Activated CD4-positive, alpha-beta T cell treated with anti-CD3 and anti-CD28 coated beads, Interleukin-2, amount 50 U/mL, for 4 hours (primary cell): ENCODE measurements at places on chromosomes 6 and 20.

DNA sequence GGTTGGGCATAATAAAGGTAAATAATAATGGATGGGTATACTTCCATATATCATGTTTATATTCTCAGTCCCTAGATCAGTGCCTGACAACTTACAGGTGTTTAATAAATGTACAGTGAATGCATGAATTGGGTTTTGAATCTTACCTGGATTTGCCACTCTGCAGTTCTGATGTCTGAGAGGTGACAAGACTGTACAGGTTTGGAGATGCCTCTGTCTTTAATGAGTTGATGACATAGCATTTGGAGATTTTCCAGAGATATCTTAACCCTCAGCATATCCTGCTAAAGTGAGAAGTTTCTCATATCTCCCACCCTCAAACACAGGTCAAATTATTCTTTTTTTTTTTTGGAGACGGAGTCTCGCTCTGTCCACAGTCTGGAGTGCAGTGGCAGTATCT, 2.2 kb downstream of the ANKS1A start:
- no peak for DNase-seq

DNA sequence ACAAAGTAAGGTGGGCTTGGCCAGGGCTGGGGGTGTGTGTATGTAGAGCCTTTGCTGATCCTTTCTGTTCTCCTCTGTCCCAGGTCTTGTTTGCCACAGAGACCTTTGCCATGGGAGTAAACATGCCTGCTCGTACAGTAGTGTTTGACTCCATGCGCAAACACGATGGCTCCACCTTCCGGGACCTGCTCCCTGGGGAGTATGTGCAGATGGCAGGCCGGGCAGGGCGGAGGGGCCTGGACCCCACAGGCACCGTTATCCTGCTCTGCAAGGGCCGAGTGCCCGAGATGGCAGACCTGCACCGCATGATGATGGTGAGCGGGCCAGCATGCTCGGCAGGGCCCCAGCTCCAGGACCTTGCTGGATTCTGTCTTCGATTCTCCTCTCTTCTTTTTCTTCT, 6.2 kb downstream of the DXO start:
- DNase-seq, result no peak

DNA sequence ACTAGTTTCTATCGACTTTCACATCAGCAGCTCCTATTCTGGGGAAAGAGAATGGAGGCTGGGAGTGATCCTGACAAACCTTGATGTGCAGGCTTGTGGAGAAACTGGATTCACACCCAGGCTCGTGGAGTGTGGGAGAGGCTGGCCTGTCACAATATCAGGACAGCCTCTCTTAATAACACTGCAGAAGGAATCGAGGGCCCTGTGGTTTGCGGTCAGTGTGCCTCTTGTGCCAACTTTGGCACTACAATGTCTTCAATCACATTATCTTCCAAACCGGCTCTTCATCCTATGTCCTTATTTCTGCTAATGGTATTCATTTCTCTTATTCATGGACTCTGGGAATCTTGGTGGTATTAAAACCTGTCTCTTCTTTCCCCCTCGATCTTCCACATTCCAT, 92.7 kb downstream of the PRL start:
- DNase-seq, result no peak

DNA sequence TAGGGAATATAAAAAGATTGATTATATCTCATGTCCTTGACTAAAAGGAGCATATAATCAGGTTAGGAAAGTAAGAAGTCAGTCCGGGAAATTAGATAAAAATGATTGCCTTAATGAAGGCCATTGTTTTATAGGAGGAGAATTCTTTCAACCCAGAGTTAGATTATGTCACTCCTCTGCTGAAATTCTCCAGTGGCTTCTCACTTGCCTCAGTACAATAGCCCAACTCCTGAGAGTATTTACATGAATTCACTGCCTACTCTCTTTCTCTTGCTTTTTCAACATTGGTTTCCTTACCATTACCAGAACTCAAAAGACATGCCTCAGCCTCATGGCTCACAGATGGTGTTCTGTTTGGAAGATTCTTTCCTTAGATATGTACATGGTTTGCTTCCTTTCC, 114.9 kb downstream of the EPHA7 start:
- DNase-seq, result no peak

- DNase-seq, result no peak
These were observed 13.8 kb upstream of the RNF8 start for GRCh38 chr6:37339741-37340638.

GRCh38 chr20:54474866-54475265, 527 bp upstream of the DOK5 start:
- DNase-seq, result no peak

- no peak for DNase-seq
These were observed 19.9 kb downstream of the DSP start for GRCh38 chr6:7561153-7561964.

DNA sequence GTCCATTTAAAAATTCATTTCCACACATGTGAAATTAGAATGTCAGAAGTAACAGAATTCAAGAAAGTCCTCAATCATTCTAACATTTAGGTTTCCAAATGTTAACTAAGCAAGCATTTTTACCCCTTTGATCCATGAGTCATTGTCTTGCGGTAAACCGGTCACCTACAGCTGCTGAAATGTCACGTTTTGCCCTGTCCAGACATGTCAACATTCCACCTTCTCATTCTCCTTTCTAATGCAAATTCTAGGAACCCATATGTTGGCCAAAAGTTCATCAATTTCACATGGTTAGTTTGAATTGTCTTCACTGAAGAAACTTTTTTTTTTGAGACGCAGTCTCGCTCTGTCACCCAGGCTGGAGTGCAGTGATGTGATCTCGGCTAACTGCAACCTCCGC, 117.2 kb downstream of the IPCEF1 start:
- peak; percentile 11 for DNase-seq

DNA sequence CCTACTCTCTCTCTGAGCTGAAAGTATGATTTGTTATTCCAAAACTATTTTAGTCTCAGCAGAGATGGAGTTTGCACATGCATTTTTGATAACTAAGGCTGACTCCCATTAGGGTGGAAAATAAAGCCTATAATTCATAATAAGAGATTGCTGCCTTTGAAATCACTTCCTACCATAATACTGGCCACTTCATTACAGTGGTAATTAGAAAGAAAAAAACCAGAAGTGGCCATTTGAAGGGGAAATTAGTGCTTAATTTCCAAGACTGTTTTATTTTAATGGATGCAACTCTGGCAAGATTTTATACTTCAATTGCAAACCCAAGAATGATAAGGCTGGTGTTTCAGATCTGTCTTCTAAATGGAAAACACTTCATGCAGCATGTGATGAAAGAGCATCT, 43.4 kb downstream of the SLC35B3 start:
- no peak for DNase-seq

DNA sequence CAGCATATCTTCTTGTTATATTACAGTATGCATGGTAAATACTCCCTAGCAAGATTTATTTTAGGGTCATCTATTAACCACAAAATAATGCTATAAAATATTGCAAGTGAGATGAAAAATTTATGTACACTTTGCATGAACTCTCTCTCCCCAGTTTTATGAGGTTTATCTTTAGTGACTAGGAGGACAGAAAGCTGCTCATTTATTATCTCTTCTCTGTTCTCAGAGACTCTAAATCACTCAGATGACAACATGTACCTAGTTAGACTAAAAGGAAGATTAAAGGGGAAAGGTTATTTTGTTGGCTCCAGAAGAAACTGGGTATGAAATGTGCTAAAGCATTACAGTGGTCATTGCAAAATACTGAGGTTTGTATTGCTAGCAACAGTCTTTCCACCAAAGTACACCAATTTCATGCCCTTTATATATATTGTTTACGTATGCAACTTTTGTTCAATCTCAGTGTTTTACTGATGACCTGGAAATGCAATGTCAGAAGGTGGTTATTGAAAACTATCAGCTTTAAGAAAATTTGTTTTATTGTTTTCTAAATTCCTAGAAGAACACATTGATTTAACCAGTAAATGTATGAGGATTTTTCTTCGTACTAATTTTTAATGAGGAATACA, 11.8 kb downstream of the RFX6 start:
- no peak for DNase-seq

DNA sequence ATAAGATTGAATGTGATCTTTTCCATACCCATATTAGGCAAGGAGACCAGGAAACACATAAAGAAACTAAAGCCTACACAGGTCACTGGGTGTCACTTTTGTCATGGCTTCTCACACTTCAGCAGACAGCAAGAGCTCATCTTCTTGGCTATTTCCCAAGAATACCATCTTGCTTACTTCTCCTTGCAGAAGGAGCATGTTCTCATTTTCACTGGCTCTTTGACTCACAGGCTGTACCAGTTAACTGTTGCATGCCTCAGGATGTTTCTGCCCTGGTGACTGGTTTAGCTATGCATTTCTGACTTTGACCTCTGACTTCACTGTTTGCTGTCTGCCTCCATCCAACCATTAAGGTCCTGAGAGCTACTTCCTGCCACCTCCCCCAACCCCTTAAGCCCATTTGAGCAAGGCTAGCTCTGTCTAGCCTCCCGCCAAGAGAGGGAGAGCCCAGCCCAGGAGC, 40.3 kb upstream of the OGFRL1 start:
- DNase-seq, result no peak

DNA sequence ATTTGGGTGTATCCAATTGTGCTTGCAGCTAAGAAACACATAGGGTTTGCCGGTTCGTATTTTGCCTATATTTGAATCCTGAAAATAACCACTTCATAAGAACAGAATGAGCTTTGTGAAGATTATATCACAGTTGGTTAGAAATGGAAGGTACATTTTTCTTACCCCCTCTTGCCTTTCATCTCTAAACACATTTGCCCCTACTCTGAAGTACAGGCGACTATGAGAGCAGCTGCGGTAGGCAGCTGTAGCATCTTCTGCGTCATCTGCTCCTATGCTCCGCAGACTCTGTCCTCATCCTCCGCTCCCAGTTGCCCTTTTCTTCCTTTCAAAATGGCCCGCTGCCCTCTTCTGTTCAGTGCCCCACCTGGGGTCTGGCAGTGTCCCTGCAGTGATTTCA, 47.6 kb upstream of the REV3L start:
- no peak for DNase-seq

DNA sequence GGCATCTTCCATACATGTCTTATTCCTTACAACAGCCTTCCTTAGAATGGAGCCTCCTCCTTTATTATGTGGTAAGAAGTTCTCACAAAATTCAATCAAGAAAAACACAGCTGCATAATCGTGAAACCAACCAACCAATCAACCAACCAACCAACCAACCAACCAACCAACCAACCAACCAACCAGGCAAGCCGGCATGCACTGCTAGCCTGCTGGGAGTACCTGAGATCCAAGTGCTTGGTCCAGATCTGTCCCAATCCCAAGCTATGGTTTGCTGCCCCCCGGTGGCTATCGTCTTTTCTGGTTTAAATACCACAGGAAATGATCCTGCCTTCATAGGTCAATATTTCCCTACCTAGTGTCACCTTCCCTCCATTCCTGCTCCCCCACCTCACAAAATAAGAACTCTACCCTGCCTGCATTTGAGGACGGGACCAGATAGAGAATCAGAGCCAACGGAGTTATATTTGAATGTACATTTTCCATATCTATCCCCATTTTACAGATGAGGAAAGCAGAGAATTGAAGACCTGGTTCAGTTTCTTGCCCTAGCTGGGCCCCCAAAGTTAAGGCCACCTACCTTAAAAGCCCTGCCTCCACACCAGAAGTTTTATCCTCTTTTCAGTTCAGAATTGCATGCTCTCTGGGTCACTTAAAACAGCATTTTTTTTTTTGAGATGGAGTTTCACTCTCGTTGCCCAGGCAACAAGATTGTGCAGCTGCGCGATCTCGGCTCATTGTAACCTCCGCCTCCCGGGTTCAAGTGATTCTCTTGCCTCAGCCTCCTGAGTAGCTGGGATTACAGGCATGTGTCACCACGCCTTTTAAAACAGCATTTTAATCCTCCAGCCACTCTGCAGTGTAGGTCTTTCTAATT, 27.1 kb downstream of the RAB44 start:
- peak; percentile 38 for DNase-seq

DNA sequence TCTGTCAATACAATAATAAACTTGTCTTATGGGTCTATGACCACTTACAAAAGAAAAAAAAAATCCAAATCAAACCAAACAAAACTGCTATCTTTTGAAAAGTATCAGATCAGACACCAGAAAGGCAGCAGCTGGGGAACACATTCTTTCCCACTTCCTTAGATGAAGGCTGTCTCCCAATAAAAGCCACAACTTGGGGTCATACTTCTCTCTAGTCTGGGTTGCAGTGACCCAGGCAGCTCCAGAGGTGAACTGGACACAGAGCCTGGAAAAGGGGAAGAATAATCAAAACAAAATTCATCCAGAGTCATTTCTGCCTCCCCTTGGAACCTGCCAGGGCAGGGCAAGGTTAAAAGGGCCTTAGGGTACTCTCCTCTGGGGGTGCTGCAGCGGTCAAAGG, 19.1 kb downstream of the ATXN1 start:
- no peak for DNase-seq

DNA sequence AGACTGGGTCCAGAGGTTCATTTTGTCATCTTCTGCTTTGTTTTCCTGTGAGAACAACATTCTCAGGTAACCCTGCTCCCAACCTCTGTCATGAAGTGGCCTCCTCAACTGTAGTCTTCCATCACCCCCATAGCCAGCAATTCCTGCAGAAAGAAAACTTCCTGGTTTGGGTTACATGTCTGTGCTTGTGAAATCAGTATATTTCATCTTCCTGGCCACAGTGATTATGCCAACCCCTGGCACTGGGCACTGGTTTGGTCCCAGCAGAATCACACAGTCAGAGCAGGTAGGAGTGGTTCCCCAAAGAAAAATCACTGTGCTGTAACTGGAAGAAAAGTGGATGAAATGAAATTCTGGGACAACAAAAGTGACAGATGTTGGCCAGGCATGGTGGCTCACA, 52.5 kb downstream of the CRYBG1 start:
- DNase-seq, result no peak

DNA sequence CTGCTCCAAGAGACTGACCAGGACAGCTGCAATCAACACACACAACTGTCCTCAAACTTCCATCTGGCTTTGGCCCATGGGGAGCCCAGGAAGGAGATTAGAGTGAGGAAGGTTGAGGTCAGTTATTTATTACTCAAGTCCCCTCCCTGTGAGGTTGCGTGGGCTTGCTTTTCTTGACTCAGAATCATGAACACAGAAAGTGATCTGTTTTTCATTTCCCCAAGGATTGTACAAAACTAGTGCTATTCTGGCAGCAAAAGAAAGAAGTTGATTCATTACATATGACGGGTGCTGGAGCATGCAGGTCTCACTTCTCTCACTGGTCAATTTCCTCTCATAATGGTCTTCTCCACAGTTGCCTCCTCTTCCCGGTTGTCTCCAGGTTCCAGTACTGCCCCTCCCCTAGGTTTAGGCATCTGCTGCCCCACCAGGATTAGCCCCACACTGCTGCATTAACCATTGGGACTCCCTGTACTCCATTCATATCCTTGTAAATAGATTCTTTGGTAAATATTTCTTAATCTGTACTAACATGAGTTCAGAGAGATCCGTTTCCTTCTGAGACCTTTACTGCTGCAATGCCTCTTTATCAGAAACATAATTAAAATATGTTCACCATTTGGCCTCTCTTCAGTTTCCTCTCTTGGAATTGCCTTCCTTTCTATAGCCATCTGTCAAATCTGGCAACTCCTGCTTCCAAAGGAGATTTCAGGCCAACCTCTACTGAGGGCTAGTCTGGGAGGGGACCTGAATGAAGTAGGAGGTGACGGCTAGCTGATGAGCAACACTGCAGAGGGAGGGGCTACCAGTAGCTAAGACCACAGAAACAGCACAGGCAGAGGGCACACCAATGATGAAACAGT, 888.8 kb downstream of the QKI start:
- DNase-seq, result no peak
